ENCODE measurements at places on chromosomes 6 and 20.

GRCh38 chr6:45626087-45626891, 248.6 kb upstream of the SUPT3H start:
- peak; percentile 99 for DNase-seq

- DNase-seq: peak; percentile 96
Measured at GRCh38 chr6:113352029-113352801, 504.9 kb upstream of the MARCKS start.

DNA sequence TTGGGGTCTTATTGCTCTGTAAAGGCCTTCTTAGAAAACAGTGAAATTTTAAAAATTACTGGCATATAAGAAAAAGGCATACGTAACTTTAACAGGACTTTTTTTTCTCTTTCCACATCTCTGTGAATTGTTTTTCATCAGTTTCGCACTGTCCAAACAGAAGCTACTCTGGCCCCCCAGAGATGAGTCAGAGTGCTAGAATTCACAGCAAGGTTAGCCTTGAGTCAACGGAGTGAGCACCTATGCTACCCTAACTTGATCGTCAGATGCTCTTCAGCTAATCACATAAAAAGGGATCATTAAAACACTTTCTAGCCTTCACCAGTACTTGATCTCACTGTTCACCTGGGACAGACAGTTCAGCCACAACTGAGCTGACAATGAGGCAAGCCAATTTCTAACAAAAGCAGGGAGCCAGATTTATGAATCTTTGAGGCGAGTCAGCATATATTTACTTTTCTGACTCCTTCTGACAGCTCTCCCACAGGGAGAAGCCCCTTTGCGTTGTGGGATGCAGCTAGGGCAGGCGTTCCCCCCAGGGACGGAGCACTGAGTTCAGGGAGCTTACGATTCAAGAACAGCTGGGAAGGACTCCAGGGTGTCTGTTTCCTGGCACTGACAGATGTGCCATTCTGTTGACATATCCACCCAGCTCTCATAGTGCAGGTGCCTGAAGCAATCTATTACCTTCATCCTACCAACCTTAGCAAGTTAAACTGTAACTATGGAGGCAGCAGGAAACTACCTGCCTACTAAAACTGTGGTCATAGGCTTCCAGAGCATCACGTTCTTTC, 46.4 kb upstream of the SPDEF start:
- DNase-seq: no peak

DNA sequence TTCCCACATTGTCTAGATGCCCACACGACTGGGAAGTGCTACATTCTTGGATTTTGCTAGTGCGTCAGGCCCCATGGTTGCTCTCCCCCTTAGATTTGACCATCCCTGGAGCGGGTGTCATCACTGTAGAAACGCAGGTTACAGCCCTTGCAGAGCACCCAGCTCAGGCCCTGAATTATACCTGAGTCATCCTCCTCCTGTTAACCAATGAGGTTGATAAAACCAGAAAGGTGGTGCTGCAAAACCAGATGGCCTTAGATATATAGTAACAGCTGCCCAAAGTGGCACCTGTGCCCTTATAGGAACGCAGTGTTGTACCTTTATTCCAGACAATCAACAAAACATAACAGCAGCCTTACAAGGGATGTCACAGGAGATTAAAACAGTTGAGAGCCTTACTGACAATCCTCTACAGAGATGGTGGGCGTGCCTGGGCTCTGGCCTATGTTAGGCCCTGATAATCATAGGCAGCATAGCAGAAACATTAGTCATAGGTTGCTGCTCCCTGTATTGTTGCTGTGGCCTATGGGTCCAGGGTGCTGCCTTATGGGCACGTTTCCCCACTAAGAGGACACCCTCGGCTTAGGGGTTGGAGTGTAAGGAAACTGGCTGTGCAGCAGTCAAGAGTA, 33.6 kb upstream of the HSF2 start:
- DNase-seq: peak; percentile 38

- no peak for DNase-seq
Measured at GRCh38 chr6:139014945-139015344, 13.6 kb upstream of the ABRACL start.

GRCh38 chr20:58523971-58524315, 8.7 kb upstream of the APCDD1L start:
- DNase-seq: peak; percentile 86

- no peak for DNase-seq
Measured at GRCh38 chr20:59588236-59588855, 16.0 kb upstream of the PHACTR3 start.

- DNase-seq: peak; percentile 41
Measured at GRCh38 chr6:136774228-136775041, 17.8 kb downstream of the MAP3K5 start.

DNA sequence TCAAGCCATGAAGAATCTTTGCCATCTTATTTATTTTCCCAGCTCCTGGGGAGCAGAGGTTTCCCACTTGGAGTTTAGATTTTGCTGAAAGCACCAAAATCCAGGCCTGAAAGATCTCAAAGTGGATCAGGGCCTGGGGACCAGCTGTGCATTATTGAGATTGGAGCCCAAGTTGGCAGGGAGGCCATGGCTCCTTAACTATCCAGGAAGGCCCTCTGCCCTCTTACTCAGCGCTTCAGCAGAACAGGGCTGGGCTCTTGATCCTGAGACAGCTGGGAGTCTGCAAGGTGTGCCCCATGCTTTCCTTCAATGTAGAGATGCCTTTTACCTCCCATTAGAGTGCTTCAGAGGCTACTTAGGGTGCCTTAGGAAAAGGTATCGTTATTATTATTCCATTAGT, 24.6 kb downstream of the FOXO3 start:
- DNase-seq: no peak

DNA sequence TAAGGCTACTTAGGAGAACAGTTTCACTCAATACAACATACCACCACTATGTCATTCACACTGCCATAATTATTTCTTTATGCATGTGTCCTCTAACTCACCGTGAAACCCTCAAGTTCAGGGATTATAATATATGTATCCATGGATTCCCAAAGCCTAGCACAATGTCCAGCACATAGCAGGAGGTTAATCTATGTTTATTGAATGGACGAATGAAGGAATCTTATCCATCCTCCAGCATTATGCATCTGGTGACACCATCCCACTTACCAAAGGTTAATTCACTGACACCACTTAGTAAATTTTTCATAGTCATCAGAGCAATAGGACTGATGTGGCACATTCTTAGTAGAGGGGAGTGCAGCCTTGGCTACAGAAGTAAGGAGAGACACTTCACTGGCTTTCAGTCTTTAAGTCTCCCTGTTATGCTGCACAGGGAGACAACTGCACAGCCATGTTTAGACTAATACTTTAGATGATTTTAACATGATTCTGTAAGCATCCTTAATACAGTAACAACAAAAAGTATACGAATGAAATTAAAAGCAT, 49.7 kb downstream of the EPHA7 start:
- DNase-seq: no peak

DNA sequence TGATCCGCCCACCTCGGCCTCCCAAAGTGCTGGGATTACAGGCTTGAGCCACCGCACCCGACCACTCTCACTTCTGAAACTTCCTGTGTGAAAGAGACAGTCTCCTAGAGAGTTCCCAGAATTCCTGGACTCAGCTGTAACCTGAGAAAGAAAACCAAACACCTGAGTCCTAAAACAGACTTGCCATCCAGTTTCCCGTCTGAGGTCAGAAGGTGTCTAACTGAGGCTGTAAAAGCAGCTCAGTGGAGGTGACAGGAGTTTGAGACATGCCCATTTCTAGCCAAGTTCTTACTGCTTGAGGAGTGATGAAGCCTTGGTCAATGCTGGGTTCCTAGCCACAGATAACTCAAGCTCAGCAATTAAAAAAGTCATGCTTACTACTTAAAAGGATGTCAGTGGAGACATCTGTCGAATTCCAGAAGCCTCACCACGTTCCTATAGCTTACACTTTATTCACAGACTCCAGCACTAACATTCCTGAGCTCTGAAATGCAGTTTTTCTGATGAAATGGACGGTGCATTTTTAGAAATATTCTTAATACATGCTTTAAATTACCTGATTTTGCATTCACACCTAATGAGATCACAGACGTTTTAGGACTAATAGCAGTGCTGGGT, 6.1 kb downstream of the UQCC2 start:
- DNase-seq: no peak

DNA sequence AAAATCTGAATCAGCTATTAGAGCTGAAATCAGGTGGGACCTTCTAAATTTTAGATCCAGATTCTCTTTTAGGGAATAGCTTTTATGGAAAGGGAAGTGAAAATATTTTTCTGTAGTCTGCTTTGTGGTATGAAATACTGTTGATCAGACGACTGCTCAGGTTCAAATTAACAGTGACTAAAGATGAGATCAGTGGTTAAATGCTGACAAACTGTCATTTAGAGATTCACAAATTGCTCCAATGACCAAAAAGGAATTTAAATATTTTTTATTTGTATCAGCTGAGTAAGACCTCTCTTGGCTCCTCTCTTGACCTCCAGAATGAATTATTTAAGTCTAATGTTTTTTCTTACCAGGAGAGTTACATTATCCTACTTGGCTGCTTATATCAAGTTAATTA, 77.3 kb downstream of the KCNQ5 start:
- DNase-seq: peak; percentile 56

GRCh38 chr6:136011475-136011874, 160.0 kb downstream of the PDE7B start:
- DNase-seq: peak; percentile 27

- peak; percentile 48 for DNase-seq
Measured at GRCh38 chr20:7744411-7744810, 195.8 kb downstream of the HAO1 start.

- peak; percentile 19 for DNase-seq
Measured at GRCh38 chr6:147194652-147195411, 9.4 kb upstream of the STXBP5 start.

DNA sequence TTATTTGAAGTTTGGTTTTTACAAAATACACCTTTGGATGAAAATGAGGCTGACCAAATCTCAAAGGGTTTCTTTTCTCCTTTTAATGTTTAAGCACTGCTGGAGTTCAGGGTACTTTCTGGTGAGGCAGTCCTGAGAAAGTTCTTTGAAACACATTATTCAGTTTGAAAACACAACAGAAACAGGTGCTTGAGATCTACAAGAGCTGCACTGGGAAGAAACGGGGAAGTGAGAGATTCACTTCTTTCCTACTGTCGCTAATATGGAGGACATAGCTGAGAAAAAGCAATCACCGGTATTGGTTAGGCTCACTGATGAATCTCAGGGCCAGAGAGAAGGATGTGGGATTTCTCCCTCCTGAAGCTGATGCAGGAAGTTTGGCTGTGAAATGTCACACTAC, 22.9 kb upstream of the TMEM170B start:
- no peak for DNase-seq

DNA sequence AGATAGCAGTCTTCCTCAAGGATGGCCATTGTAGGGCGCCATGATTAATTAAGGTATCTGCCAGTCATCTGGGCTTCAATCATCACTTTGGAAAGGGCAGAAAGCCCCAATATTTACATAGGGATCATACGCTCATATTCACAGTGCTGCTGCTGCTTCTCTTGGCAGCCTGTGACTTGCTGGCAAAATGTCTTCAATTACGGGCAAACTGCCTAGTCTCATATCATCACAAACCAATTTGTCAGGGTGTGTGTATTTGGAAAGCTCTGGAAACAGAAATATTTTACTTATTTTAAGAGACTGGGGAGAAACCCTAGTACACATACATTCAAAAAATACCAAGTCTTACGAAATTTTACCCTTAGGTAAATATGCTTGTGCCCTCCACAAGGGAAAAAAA, 77.6 kb downstream of the SAMD5 start:
- no peak for DNase-seq

DNA sequence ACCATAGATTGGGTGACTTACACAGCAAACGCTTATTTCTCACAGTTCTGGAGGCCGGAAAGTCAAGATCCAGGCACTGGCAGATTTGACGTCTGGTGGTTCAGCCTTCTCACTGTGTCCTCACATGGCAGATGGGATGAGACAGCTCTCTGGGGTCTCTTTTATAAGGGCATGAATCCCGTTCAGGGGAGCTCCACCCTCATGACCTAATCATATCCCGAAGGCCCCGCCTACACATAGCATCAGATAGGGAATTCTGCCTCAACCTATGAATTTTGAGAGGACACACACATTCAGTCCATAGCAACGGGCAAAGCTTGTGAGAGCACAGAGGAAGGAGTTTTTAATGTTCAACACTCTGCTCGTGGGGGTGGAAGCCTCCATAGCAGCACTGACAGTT, 27.5 kb downstream of the DAAM2 start:
- DNase-seq: no peak

DNA sequence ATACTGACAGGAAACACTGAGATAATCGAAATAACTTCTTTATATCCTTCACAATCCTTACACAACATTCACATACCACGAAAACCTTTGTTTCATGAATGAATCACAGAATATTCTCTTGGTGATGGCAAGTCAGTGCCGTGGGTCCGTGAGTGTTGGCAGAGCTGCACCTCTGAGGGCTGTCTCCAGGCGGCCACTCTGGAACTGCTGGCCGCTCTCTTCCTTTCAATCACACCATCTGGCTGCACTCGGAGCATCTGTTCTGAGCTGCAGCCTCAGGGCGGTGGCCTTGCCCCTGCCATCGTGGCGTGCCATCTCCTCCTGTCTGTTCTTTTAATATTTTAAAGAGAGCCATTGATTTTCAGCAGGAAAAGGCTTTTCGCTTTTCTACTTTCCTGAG, 129.4 kb upstream of the AFDN start:
- no peak for DNase-seq

GRCh38 chr6:22637782-22638181, 68.4 kb downstream of the HDGFL1 start:
- DNase-seq: no peak

- DNase-seq: peak; percentile 7
Measured at GRCh38 chr6:90454836-90455427, 131.9 kb downstream of the MAP3K7 start.

DNA sequence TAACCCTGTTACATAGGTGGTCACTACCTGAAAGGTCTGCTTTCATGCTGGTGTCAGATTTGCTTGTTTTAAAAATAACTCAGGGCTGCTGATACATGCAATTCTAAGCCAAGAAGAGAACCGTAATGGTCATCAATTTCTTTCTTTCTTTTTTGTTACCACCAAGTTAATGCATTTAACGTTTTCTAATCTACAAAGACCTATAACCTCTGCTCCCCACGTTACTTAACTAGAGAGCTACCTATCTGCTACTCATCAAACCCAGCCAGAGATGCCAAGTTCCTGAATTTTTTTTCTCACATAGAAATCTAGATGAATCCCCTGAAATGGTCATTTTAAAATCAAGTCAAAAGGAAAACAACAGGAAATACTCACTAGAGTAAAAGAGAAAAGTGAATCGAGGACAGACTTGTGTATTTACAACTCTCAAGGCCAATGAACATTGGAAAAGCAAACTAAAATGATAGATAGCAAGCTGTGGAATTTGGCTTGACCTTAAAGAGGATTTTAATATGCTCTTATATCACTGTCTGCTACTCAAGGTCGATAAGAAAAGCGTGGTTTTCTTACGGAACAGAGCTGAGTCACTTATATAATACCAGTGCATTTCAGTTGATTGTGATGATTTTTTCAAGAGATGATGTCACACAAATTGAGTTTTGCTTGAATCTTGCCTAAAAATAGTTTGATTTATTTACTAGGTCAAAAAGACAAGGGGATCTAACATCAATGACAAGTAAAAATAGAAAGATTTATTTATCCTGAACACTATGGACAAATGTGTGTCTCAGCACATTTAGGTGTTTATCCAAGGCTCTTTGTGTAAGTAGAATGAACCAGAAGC, 67.9 kb downstream of the SGK1 start:
- DNase-seq: peak; percentile 41

GRCh38 chr20:49501917-49502316, 19.4 kb upstream of the KCNB1 start:
- DNase-seq: peak; percentile 38
